ENCODE measurements at places on chromosomes 3 and 15.

GRCh38 chr15:66743703-66744536, 41.9 kb downstream of the SMAD6 start:
- no peak for DNase-seq

DNA sequence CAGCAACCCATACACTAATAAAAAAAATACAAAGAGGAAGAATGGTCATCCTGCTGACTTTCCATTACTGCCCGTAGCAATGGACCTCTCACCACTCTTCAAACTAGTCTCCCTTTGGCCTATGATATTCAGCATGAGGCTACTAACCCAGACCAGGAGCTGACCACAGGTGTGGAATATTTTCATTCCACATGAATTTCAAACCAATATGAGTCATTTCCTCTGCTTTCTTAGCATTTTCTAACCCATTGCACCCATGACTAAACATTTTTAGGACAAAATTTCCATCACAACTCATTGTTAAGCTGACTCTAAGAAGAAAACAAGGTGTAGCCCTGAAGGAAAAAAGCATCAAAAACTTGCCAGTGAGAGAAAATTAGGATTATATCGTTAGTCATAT, 34.0 kb upstream of the ZPLD1 start:
- no peak for DNase-seq

DNA sequence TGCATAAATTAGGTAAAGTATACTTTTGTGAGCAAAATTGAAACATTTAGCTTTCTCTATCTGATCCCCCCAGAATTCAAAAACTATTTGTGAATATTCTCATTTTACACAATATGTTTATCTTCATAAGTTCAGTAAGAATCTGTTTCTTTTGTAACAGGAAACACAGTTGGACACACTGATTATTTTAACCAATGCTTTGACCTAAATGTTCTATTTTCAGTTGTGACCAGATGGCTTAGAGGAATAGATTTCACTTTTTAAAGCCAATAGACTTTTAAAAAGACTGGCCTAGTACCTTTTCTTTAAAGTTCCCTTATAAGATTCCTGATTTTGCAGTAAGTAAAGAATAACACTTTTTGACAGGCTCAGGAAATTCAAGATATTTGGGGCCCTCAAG, 74.0 kb upstream of the STRIT1 start:
- no peak for DNase-seq

DNA sequence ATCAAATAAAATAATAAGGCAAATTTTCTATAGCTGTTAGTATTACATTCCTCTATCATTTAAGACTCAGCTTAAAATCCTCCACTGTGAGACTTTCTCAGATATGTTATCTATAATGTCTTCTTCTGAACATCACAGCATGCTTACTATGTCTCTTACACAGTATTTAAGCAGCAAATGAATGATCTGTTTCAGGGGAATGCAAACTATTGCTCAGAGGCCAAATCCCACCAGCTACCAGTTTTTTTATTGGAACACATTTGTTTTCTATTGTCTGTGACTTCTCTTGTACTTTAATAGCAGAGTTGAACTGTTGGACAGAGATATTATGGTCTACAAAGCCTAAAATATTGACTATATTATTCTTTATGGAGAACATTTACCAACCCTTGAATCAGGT, 59.6 kb downstream of the C3orf38 start:
- no peak for DNase-seq

- no peak for DNase-seq
Measured at GRCh38 chr15:70712271-70712670, 51.1 kb downstream of the UACA start.

GRCh38 chr3:158701420-158702065, 29.1 kb upstream of the LXN start:
- no peak for DNase-seq

Data from stimulated activated CD8-positive, alpha-beta memory T cell treated with anti-CD3 and anti-CD28 coated beads, Interleukin-4, amount 100 ng/mL, for 1 hour (primary cell).